Activated CD4-positive, alpha-beta T cell treated with anti-CD3 and anti-CD28 coated beads for 4 hours (primary cell): ENCODE measurements at places on chromosomes 16 and 17.

DNA sequence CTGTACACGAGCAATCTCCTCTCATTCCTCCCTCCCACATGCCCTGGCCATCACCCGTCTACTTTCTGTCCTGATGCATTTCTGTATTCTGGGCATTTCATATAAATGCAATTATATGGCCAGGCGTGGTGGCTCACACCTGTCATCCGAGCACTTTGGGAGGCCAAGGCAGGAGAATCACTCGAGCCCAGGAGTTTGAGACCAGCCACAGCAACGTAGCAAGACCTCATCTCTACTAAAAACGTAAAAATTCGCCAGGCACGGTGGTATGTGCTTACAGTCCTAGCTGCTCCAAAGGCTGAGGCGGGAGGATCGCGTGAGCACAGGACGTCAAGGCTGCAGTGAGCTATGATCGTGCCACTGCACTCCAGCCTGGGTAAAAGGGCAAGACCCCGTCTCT is 4.8 kb downstream of the MEAK7 start:
- no peak for DNase-seq

- no peak for DNase-seq
Observed at GRCh38 chr16:56371660-56371937, 53.7 kb downstream of the AMFR start.

DNA sequence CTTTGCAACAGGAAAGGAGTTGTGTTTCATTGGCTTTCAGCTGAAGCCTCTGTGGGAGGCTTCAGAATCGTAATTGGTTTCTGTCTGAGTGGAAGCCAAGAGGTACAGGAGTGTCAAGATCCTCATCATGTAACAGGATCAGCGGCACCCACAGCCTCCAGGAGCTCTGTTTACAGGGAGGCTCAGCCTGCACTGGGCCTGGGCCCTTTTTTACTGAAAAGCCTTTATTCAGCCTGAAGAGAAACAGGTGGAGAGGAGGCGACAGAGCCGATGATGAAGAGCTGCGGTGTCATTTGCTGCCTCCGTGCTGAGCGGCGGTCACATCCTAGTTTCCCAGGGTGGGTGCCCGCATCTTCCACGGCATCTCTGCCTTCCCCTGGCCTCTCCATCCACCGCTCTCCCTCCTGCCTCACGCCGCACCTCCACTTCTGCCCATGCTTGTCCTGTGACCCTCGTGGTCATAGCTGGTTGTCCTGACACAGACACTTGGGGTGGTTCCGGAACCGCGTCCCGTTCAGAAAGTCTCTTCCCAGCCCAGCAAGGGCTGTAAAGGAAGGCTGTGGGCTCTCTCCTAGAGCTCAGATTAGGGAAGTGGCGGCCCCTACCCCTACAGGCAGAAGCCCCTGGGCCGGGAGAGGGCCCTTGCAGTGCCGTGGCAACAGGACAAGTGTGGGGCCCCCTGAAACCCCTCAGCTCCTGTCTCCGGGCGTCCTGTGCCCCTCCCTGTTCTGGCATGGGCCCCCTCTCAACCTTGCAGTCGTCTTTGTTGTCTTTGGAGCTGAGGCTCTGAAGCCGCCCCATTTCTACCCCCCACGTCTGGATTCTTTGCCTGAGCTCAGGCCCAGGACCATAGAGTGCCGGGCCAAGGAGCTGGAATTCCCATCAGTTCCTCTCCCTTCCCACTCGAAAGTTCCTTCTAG is 53.9 kb upstream of the CHMP6 start:
- no peak for DNase-seq

DNA sequence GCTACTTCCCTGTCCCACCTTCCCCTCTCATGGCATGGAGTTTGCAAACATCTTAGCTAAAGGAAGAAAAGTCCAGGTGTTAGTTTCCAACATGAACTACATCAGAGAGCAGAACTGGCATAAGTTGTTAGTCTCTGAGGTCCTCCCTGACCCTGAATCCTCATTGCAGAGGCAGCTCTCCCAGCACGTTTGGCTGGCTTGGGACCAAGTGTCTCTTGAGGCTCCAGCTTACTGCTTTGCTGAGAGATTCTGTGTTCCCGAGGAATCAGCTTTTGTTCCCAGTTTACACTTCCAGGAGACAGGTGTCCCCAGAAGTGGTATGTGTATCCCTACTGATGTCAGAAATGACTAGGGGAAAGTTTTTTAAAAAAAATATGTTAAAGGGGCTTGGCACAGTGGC is 14.7 kb downstream of the DNAH9 start:
- DNase-seq: no peak

GRCh38 chr16:48838349-48838748 is 228.4 kb upstream of the N4BP1 start:
- no peak for DNase-seq

DNA sequence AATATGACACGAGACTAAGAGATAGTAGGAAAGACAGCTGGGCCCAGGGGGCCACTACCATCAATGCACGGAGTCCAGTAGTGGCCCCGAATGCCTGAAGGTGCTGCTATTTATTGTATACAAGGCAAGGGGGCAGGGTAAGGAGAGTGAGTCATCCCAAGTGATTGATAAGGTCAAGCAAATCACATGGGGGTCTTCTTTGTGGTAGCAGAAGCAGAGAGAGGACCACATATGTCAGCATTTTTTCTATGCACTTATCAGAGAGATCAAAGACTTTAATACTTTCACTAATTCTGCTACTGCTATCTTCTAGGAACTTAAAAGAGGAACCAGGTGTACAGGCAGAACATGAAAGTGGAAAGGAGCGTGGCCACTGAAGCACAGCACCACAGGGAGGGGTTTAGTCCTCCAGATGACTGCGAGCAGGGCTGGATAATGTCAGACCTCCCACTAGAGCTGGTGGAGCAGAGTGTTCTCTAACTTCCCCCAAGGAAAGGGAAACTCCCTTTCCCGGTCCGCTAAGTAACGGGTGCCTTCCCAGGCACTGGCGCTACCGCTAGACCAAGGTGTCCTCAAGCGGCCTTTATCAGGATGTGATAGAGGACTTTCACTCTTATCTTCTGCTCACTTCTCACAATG is 26.4 kb upstream of the ARL4D start:
- DNase-seq: no peak
